ENCODE measurements at places on chromosomes 3 and 15. TPM values are rescaled to one million over a fixed set of nuclear protein-coding genes. Genes with fewer than 3 reads are reported as not detected.

CPNE9 gene
- total RNA-seq = not detected

PRR23A gene
- not detected for total RNA-seq

NR2E3 gene
- 0.25 TPM for total RNA-seq

MRAS gene
- total RNA-seq = 73.6 TPM

LMAN1L gene
- total RNA-seq = not detected

CAPN3 gene
- 0.44 TPM for total RNA-seq

ACVR2B gene
- total RNA-seq = 2.7 TPM

FETUB gene
- total RNA-seq = not detected

COLQ gene
- 0.75 TPM for total RNA-seq

NEK11 gene
- total RNA-seq = 8.6 TPM

SAXO2 gene
- 0.22 TPM for total RNA-seq

MAP3K13 gene
- total RNA-seq = 18.4 TPM

LRRC31 gene
- total RNA-seq = not detected

MOBP gene
- under 0.01 TPM for total RNA-seq

VGLL3 gene
- total RNA-seq = 11.2 TPM

TTC23 gene
- 22.0 TPM for total RNA-seq

GRIP2 gene
- total RNA-seq = 0.37 TPM

CRABP1 gene
- not detected for total RNA-seq

EEFSEC gene
- total RNA-seq = 6.3 TPM

GP9 gene
- not detected for total RNA-seq

MYL3 gene
- not detected for total RNA-seq

Data from uterine smooth muscle cell (primary cell).